ENCODE measurements at places on chromosomes 7 and 10.

DNA sequence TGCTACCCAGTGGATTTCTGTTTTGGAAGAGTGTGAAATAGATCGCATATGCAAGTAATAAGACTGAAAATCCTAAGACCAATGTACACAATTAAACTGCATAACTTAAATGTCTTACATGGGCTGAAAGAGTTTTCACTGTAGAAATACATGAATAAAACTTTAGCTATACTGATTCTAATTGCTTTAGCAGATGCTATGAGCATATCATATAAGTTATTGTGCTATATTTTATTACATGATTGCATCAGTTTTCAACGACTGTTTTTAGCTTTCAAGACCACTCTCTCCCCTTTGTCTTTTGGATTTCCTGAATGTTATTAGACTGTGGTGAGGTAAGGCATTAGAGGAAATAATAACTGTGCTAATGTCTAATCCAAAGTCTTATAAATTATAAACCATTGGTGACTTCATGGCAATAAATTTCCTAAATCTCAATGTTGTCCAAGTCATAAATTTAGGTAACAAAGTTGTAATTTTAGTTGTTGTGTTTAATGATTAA is 124.5 kb downstream of the SEMA3A start:
- DNase-seq, result no peak

GRCh38 chr10:80444646-80445319 is 9.3 kb upstream of the TSPAN14 start:
- DNase-seq, result peak; percentile 52

GRCh38 chr7:157001920-157002818 is 8.3 kb downstream of the MNX1 start:
- no peak for DNase-seq

- no peak for DNase-seq
Measured at GRCh38 chr10:92790440-92790839, 57.9 kb upstream of the EXOC6 start.

DNA sequence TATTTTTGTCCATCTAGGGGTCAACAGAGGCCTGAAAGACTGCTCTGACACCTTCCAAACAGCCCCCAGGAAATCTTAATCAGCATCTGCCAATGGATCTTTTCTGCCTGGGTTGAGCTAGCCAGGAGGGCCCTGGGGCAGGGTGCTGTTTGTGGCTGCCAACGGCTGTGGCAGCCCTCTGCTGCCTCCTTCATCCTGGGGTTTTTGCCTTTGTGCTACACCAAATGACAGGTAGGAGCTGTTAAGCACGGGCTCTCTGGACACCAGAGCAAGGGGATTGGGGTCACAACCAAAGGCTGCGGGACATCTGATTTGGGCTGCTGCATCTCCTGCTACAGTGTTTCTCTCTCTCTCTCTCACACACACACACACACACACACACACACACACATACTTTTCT is 2.0 kb upstream of the KIAA1217 start:
- DNase-seq, result no peak

Measured in NCI-H1694 (cell line).